Gastrocnemius medialis (tissue), 4 donors: ENCODE measurements at places on chromosomes 5 and 9. TPM values are rescaled to one million over a fixed set of nuclear protein-coding genes. Genes with fewer than 3 reads are reported as not detected.

Gene FAM200C
- 0.73 TPM for total RNA-seq

GRCh38 chr5:64497386-64497785, 8.4 kb upstream of the RGS7BP start:
- H3K4me1 ChIP-seq = no peaks in the 10 kb centered on the region
- no peak overlapping the region for H3K4me3 ChIP-seq
- no peak for DNase-seq
- H3K27ac ChIP-seq = no peak overlapping the region
- no peaks in the 10 kb centered on the region for H3K36me3 ChIP-seq

DNA sequence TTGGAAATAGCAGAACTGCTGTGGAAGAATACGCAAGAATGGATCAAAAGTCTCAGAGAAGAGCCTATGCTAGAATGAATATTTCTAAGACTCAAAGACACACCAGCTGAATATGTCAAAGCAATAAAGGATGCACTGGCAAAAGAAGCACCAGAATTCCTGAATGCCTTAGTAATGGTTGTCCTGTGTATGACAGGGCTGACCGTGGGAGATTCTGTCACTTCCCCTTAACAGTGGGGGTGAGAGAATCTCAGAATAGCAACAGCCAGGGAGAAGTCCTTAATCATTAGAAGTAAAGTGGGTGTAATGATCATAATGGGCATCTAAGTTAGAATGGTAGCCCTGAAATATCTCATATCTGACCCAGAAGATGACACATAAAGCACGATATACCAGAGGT, 14.6 kb upstream of the PRR16 start:
- H3K27me3 ChIP-seq = no peaks in the 10 kb centered on the region
- no peaks in the 10 kb centered on the region for H3K36me3 ChIP-seq
- peaks cover 30% of the 10 kb centered on the region for H3K4me1 ChIP-seq
- H3K4me3 ChIP-seq = no peak overlapping the region
- no peak overlapping the region for H3K27ac ChIP-seq

DNA sequence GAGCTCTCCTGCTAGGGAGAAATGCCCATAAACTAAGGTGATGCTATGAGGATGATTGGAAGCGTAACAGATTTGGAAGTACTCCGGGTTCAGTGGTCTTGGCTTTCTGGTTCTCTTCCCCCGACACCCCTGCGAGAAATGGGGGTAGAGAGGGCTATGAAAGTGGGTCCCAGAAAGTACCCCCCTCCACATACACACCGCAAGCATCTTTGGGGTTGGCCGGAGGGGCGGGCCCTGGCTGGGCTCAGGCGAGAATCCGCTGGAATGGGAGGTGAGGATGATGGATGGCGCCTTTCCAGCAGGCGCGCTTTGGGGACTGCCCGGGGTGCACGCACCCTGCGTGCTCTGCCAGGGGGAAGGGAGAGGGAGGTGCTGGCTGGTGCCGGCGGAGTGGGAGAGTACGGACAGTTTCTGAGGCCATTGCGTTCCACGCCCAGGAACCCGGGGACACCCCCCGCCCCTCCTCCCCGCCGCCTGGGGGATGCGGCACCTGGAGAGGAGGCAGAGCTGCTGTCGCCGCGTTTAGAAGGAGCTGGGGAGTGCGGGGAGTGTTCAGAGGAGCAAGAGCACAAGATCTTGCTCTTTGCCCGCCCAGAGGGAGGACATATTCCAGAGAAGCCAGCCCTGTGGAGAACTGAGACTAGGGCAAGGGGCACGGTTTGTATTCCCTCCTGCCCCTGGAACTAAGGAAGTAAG, 1.9 kb downstream of the PCSK5 start:
- H3K27ac ChIP-seq = no peak overlapping the region
- H3K4me3 ChIP-seq = peak overlapping the region; percentile 83
- no peak for DNase-seq
- H3K36me3 ChIP-seq = no peaks in the 10 kb centered on the region

- no peak overlapping the region for H3K4me3 ChIP-seq
- H3K36me3 ChIP-seq = no peaks in the 10 kb centered on the region
- no peaks in the 10 kb centered on the region for H3K4me1 ChIP-seq
- no peaks in the 10 kb centered on the region for H3K27me3 ChIP-seq
Measured at GRCh38 chr9:85344901-85345300, 396.9 kb downstream of the AGTPBP1 start.

Gene PCDHGB2
- total RNA-seq = 1.7 TPM

Gene GPR150
- not detected for total RNA-seq

DNA sequence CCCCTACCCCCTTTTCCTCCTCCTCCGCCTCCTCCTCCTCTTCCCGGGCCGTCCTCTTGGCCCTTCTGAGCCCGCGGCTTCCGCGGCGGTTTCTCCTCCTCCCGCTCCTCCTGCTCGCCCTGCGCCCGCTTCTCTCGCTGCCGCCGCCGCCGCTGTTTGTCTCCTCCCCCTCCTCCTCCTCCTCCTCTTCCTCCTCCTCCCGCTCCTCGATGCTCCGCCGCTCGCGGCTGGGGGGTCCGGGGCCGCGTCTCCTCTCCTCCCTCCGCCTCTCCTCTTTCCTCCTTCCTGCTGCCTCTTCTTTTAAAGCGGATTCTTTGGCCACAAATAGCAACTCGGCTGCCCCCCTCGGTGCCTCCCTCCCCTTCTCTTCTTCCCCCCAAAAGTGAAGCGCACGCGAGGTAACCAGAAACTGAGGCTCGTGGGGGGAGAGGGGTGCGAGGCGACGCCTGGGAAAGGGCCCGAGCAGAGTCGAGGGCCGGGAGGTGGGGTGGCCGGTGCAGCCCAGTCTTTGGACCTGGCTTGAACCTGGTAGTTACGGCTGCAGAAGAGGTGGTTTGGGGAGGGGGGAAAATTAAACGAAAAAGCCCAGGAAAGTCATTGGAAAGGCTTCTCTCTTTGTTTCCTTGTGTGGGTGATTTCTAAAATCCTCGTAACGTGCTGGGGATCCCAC, 1058.5 kb upstream of the DMAC1 start:
- no peaks in the 10 kb centered on the region for H3K36me3 ChIP-seq
- H3K27me3 ChIP-seq = peaks cover 18% of the 10 kb centered on the region
- no peak overlapping the region for H3K27ac ChIP-seq
